ENCODE measurements at places on chromosomes 3 and 15.

GRCh38 chr3:58470363-58471024, 21.4 kb upstream of the KCTD6 start:
- DNase-seq = no peak

- DNase-seq = no peak
These were observed 107.1 kb downstream of the ATG7 start for GRCh38 chr3:11379238-11379823.

- no peak for DNase-seq
These were observed 46.2 kb downstream of the NEK11 start for GRCh38 chr3:131072845-131073244.

DNA sequence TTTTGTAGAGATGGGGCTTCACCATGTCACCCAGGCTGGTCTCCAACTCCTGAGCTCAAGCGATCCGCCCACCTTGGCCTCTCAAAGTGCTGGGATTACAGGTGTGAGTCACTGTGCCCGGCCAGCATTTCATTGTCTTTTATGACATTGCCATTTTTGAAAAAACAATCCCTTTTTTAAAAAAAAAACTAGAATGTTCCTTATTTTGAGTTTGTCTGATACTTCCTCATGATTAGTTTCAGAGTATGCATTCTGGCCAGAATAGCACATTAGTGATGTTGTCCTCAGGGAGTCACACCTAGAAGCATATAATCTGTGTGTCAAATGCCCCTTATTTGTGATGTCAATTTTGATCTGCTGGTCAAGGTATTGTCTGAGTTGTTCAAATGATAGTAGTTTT, 21.2 kb upstream of the NMD3 start:
- DNase-seq = no peak

GRCh38 chr15:78790027-78790426, 21.2 kb downstream of the ADAMTS7 start:
- peak; percentile 41 for DNase-seq

- DNase-seq = no peak
These were observed 486.1 kb upstream of the GOLIM4 start for GRCh38 chr3:168581771-168582225.

DNA sequence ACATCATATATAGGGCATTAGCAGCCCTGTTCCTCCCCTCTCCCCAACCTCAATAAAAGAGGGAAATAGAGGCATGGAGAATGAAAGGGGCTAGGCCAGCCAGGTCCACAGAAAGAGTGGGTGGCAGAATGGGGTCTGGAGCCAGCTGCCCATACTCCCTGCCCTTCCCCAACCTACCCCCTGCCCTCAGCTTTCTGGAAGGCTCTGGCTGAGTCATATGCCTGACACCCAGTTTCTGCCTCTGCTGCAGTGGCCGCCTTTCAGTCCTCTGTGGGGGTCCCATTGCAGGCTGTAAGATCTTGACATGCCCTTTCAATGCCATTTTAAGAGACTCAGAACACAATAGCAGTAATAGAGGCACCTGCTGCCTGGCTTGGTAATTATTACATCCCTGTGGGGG, 95.7 kb downstream of the LINGO1 start:
- DNase-seq = no peak

- DNase-seq = no peak
These were observed 116.4 kb downstream of the GREM1 start for GRCh38 chr15:32834156-32834555.

DNA sequence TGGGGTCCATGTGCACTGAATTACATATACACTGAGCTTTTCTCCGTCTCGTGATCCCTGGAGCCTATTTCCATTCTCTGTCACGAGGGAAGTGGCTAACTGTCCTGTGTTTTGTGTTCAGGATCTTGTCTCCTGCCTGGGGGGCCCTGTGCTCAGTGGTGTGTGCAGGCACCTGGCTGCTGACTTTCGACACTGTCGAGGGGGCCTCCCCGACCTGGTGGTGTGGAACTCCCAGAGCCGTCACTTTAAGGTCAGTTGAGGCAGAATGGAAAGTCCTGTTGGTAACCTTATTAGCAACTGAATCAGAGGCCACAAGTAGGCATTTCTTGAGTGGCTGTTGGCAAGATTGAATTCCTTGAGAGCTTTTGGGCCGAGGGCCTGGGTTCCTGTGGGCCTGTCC, 26.7 kb downstream of the FAN1 start:
- no peak for DNase-seq

GRCh38 chr3:171615686-171616085, 155.5 kb upstream of the TNIK start:
- DNase-seq = no peak

GRCh38 chr3:68428495-68428894, 503.9 kb downstream of the TAFA4 start:
- no peak for DNase-seq

- no peak for DNase-seq
These were observed 50.5 kb downstream of the SRGAP3 start for GRCh38 chr3:9198899-9199335.

DNA sequence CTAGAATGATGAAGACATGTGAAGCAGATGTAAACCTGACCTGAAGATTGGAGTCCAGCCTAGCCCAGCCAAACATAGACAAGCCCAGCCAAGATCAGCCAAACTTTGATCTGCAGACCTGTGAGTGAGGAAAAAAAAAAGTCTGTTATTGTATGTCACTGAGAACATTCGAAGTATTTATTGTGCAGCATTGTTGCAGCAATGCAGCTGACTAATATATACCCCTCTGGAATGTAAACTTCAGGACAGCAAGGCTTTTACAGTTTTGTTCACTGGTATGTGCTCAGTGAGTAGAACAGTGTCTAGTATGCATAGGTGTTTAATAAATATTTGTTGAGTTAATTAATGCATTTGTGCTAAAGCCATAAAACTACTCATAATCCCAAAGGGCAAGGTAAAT, 23.4 kb downstream of the TMEM202 start:
- DNase-seq = no peak

GRCh38 chr3:23859012-23859743, 53.4 kb downstream of the UBE2E1 start:
- DNase-seq = no peak

DNA sequence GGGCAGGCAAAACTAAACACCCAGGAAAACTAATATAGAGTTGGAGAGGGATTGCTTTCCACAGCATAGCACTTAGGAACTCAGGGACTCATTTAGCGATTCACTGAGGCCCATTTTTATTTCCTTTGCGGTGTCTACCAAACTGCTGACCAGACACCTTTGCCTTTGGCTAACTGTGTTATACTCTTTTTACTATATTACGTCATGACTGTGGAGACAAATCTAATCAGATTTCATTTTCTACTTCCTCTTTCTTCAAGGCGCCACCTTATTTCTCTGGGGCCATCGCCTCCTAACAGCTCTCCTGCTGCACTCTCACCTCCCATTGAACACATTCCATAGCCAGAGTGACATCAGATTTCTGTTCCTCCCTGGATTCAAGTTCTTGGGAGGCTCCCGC, 215.7 kb upstream of the WNT5A start:
- DNase-seq = no peak

- no peak for DNase-seq
These were observed 410.3 kb upstream of the TBL1XR1 start for GRCh38 chr3:177607589-177607988.

- DNase-seq = no peak
These were observed 6.6 kb downstream of the MOBP start for GRCh38 chr3:39474126-39474515.

GRCh38 chr3:16103472-16103871, 71.0 kb upstream of the GALNT15 start:
- DNase-seq = no peak

DNA sequence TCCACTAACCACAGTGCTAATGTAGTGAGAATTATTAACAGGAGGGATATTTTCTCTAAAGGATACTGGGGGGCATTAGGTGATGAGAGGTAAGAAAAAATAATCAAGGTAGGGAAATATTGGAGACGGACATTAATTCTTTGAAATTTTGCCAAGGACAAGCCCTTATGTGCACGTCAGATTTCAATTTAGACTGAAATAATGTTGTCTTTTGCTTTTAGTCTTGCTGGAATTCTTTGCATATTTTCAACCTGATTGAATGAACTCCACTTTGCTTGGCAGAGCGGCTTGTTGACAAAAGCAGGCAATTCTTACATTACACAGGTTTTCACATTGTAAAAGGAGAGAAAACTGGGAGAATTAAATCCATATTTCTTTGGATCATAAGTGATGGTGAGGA, 25.0 kb upstream of the C3orf52 start:
- DNase-seq = no peak

DNA sequence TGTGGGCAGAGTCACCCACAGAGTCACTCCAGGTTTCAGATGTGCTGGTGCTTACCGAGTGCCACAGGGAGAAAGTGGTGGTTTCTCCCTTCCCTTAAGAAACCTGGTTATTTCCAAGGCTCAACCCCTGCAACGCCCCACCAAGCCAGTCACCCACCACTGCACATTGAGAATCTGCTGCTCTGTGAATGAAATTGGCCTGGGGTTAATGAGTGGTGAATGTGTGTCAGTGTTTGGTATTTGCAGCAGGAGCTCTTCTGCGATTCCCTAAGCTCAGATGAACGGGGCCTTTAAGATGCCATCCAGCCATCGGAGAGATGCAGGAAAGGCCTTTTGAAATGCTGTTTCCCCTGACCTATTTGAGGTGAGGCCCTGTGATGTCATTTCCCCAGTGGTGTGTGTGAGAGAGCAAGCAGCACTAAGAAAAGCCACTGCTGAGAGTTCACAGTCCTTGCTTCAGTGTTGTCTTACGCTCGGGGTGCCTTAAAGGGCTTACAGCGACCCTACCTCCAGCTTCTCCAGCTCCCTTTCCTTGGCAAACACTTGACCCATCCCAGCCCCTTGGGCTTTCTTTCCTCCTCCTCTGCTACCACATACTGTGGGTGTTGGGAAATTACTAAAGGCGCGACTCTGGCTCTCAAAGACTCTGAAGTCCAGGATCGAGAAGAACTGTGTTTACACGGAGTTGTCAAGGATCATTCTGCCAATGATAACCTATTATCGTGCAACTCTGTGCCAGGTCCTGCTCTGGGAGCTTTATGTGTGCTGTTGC, 68.9 kb downstream of the SMAD3 start:
- peak; percentile 49 for DNase-seq

DNA sequence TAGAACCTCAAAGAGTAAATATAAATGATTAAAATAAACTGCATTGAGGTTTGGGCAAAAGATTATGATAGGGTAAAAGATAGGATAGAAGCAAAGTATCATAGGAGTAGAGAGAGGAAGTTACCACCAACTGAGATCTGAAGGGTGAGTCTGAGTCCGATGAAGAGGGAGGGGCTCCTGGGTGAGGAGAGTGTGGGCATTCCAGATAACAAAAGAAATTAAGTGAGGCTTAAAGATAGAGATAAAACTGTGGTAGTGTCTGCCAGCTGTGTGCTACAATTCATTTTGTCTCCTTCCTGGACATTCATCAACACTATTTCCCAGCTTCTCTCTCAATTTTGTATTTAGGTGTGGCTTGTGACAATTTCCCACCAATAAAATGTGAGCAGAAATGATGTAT, 343.0 kb upstream of the PLSCR5 start:
- DNase-seq = no peak

GRCh38 chr3:8757551-8758518, 11.6 kb downstream of the OXTR start:
- DNase-seq = no peak

All from activated CD4-positive, alpha-beta T cell treated with anti-CD3 and anti-CD28 coated beads, Interleukin-2, amount 50 U/mL, for 48 hours (primary cell).